ENCODE measurements at places on chromosomes 7 and 10. TPM values are rescaled to one million over a fixed set of nuclear protein-coding genes. Genes with fewer than 3 reads are reported as not detected.

Gene GDF10
- 0.57 TPM for total RNA-seq

Gene LLCFC1
- total RNA-seq, result not detected

Gene RET
- total RNA-seq, result 8.2 TPM

Gene TMEM273
- total RNA-seq, result not detected

Gene PRKG1
- total RNA-seq, result 12.3 TPM

Gene NPY
- 1.5 TPM for total RNA-seq

Gene MYL7
- 2.5 TPM for total RNA-seq

Gene OR2A5
- not detected for total RNA-seq

Gene FBXL13
- total RNA-seq, result 1.1 TPM

Gene LOXL4
- total RNA-seq, result 59.4 TPM

Gene ATP5MK
- total RNA-seq, result 424 TPM
